ENCODE measurements at places on chromosomes 3 and 15. TPM values are rescaled to one million over a fixed set of nuclear protein-coding genes. Genes with fewer than 3 reads are reported as not detected.

DNA sequence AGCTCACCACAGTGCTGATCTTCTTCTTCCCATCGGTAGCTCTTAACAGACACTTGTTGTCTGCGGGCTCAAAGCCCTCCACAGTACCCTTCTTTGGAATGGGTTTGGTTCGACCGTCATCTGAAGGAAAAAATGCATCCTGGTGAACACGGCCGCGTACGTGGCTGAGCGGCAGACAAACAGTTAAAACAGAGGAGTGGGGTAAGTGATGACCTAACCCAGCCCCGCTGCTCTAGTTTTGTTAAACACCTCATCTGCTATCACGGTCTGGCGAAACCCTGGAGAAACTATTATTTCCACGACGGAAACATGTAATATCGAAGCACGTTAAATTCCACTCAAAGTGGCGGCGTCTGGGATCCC is 725 bp downstream of the SRP14 start:
- DNase-seq = no peak
- peaks cover 29% of the 10 kb centered on the region for H3K36me3 ChIP-seq
- peak overlapping the region; percentile 98 for H3K4me3 ChIP-seq
- H3K27ac ChIP-seq = peak overlapping the region; percentile 99
- H3K4me1 ChIP-seq = peaks cover 56% of the 10 kb centered on the region

- no peak overlapping the region for H3K27ac ChIP-seq
- peaks cover 7% of the 10 kb centered on the region for H3K27me3 ChIP-seq
- H3K4me3 ChIP-seq = no peak overlapping the region
- DNase-seq = no peak
- H3K36me3 ChIP-seq = peaks cover 7% of the 10 kb centered on the region
Observed at GRCh38 chr15:87672309-87673288, 583.9 kb downstream of the NTRK3 start.

DNA sequence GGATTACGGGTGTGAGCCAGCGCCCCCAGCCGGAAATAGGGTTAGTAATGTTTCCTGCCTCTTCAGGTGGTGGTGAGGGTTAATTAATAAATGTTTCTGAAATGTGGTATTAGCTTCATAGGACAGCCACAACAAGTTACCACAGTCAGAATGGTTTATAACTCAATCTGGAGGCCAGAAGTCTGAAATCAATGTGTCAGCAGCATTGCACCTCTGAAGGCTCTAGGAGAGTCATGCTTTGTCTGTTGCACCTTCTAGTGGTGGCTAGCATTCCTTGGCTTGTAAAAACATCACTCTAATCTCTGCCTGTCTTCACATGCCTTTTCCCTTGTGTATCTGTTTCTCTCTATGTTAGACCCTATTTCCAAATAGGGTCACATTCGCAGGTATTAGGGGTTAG is 7.8 kb upstream of the RPSA start:
- H3K4me3 ChIP-seq = no peak overlapping the region
- no peaks in the 10 kb centered on the region for H3K27me3 ChIP-seq
- H3K36me3 ChIP-seq = peaks cover 23% of the 10 kb centered on the region
- peaks cover 8% of the 10 kb centered on the region for H3K4me1 ChIP-seq

DNA sequence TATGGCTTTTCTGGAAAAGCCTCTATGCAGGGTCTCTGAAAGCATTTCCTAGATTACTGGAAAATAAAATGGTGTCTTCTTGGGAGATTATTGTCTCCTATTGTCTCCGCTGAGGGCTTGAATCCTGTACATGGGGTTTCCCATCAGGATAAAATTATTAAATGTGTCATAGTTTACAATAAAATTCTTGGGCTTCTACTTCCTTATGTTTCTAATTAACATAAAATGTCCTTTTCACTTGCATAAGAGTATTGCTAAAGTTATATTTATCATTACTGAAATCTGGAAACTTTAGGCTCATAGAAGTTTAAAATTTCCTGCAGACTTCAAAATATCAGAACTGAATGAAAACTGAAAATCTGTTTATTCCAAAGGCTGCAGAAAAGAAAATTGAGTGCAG is 595.5 kb upstream of the AGTR1 start:
- H3K27me3 ChIP-seq = no peaks in the 10 kb centered on the region
- H3K36me3 ChIP-seq = no peaks in the 10 kb centered on the region
- H3K4me3 ChIP-seq = no peak overlapping the region
- no peaks in the 10 kb centered on the region for H3K4me1 ChIP-seq
- no peak for DNase-seq

DNA sequence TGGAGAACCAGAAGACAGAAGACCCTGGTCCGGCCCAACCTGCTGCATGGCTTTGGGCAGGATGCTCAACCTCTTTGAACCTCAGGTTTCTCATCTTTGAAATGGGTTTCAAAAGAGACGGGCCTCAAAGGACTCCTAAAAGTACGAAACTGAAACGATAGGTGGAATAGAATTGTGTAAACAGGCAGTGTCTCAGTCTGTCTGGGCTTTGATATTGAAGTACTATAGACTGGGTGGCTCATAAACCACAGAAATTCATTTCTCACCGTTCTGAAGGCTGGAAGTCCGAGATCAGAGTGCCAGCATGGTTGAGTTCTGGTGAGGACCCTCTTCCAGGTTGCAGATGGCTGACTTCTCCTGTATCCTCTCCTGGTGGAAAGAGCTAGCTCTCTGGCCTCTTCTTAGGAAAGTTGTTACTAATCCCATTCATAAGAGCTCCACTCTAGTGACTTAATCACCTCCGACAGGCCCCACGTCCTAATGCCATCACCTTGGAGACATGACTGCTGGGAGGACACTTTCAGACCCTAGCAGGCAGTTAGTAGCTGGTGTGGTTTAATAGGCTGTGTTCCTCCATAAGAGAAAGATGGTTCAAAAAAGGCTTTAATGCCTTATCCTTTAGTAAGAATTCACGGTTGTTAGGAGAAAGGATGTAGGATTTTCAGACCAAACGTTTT is 35.7 kb downstream of the SSUH2 start:
- H3K27ac ChIP-seq = no peak overlapping the region
- no peaks in the 10 kb centered on the region for H3K4me1 ChIP-seq
- H3K4me3 ChIP-seq = no peak overlapping the region
- DNase-seq = no peak

DNA sequence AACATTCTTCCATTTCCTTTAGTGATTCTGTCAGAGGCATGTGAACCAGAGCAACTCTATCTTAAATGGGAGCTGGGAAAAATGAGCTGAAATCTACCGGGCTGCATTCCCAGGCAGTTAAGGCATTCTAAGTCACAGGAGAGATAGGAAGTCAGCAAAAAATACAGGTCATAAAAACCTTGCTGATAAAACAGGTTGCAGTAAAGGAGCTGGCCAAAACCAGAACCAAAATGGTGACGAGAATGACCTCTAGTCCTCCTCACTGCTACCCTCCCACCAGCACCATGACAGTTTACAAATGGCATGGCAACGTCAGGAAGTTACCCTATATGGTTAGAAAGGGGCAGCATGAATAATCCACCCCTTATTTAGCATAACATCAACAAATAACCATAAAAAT is 66.4 kb downstream of the B3GALNT1 start:
- no peaks in the 10 kb centered on the region for H3K36me3 ChIP-seq
- no peak overlapping the region for H3K4me3 ChIP-seq
- H3K27ac ChIP-seq = no peak overlapping the region
- H3K4me1 ChIP-seq = peaks cover 18% of the 10 kb centered on the region

- H3K4me1 ChIP-seq = peaks cover 2% of the 10 kb centered on the region
- H3K36me3 ChIP-seq = no peaks in the 10 kb centered on the region
- no peak overlapping the region for H3K27ac ChIP-seq
- no peak overlapping the region for H3K4me3 ChIP-seq
Observed at GRCh38 chr3:9721700-9722060, 9.9 kb upstream of the BRPF1 start.

Gene CYP8B1
- total RNA-seq = not detected

Gene DRD3
- not detected for total RNA-seq

Gene SST
- not detected for total RNA-seq

- H3K4me3 ChIP-seq = no peak overlapping the region
- H3K27me3 ChIP-seq = peaks cover 8% of the 10 kb centered on the region
- H3K36me3 ChIP-seq = no peaks in the 10 kb centered on the region
Observed at GRCh38 chr3:176964661-176965060, 232.6 kb downstream of the TBL1XR1 start.

DNA sequence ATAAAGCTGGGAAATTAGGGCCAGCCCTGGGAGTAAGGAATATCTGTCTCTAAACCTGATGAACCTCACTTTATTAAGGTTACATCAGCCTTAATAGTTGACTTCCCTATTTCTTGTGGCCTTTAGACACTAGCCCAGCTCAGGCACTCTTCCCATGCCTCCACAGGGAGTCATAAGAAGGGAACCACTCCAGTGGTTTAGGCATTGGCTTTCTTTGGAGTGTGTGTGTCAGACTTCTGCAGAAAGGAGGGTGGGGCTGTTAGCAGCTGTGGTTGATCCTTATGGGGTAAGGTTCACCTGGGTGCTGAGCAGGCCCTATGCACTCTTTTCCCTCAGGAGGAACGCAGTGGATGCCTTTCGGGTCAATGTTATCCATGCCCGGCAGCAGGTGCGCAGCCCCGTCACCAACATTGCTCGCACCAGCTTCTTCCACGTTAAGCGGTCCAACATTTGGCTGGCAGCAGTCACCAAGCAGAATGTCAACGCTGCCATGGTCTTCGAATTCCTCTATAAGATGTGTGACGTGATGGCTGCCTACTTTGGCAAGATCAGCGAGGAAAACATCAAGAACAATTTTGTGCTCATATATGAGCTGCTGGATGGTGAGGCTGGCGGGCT is 4.0 kb downstream of the AP2M1 start:
- no peak overlapping the region for H3K27ac ChIP-seq
- no peak for DNase-seq
- H3K4me1 ChIP-seq = peaks cover 30% of the 10 kb centered on the region
- H3K27me3 ChIP-seq = no peaks in the 10 kb centered on the region
- H3K4me3 ChIP-seq = no peak overlapping the region

DNA sequence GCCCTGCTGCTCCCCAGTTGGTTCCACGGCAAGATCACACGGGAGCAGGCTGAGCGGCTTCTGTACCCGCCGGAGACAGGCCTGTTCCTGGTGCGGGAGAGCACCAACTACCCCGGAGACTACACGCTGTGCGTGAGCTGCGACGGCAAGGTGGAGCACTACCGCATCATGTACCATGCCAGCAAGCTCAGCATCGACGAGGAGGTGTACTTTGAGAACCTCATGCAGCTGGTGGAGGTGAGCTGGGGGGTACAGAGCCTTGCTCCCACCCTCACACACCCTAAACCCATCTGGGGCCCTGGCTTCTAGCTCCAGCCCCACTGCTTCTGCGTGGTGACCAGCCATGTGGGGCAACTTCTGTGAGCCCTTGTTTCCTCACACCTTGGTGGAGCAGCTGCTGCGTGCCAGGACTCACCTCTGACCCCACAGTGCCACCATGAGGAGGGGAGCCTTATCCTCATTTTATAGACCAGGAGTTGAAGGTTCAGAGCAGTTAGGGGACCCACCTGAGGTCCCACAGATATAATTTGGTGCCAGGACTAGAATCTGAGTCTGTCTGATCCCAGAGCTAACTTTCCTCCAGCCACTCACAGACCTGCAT is 13.3 kb upstream of the LMAN1L start:
- H3K4me3 ChIP-seq = no peak overlapping the region
- DNase-seq = no peak
- peaks cover 51% of the 10 kb centered on the region for H3K4me1 ChIP-seq
- peak overlapping the region; percentile 70 for H3K27ac ChIP-seq
- H3K27me3 ChIP-seq = no peaks in the 10 kb centered on the region

- peaks cover 6% of the 10 kb centered on the region for H3K36me3 ChIP-seq
- no peak for DNase-seq
- H3K4me1 ChIP-seq = peaks cover 42% of the 10 kb centered on the region
Observed at GRCh38 chr15:90552162-90552928, 22.6 kb downstream of the CRTC3 start.

DNA sequence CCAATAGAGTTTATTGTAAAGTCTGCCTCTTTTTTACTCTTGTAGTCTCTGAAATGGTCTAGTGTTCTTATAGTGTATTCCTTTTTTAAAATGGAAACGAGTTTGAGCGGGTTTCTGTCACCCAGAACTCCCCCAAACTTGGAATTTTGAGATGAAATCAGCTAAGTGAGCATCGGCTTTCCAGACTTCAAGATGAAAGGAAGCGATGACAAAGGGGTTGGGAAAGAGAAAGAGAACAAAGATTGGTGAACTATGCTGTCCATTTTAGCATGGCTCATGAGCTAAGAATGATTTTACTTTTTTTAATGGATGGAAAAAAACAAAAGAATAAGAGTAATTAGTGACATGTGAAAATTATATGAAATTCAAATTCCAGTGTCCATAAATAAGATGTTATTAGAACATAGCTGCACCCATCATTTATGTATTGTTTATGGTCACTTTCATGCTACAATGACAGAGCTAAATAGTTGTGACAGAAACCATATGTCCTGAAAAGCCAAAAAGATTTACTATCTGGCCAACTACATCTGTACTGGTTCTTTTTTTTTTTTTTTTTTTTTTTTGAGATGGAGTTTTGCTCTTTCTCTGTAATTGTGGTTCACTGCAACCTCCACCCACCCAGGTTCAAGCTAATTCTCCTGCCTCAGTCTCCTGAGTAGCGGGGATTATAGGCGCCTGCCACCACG is 52.7 kb upstream of the PDZRN3 start:
- H3K36me3 ChIP-seq = no peaks in the 10 kb centered on the region
- no peak overlapping the region for H3K27ac ChIP-seq
- no peaks in the 10 kb centered on the region for H3K27me3 ChIP-seq
- DNase-seq = no peak
- H3K4me1 ChIP-seq = no peaks in the 10 kb centered on the region

DNA sequence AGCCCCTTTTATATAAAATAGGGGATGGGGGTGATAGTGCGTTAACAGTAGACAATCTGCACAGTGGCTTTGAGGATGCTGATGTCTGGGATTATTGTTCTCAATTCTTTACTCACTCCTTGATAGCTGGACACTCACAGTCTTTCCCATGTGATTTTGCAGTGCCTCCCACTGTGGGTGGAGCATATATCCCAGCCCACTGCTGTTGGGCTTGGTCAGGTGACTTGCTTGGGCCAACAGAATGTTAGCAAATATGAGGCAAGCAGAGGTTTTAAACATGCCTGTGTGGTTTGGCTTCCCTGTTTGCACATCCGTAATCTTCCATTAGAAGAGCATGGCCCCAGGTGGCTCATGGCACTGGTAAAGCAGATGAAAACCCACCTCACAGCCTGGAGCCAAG is 46.5 kb downstream of the CPA3 start:
- no peaks in the 10 kb centered on the region for H3K4me1 ChIP-seq
- H3K4me3 ChIP-seq = no peak overlapping the region
- H3K27me3 ChIP-seq = peaks cover 13% of the 10 kb centered on the region
- no peak for DNase-seq
- no peaks in the 10 kb centered on the region for H3K36me3 ChIP-seq

Gene RETNLB
- not detected for total RNA-seq

DNA sequence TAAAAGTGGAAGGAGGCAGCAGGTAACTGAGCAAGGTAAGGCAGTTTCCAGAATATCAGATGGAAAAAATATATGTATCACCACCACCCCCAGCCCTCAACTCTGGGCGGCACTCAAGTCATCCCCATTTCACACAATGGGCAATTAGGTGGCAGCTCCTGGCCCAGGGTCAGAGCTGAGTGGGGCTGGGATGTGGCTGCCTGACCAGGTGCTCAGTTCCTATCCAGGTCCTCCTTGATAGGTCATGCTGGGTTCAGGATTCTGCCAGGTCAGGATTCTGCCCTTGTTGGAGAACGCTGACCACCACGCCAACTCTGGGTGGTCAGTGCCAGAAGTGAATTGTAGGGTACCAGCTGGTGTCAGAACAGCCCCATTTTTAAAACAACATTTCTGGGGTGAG is 29.5 kb downstream of the RAB6B start:
- no peak for DNase-seq
- H3K36me3 ChIP-seq = no peaks in the 10 kb centered on the region
- H3K4me3 ChIP-seq = no peak overlapping the region
- no peaks in the 10 kb centered on the region for H3K4me1 ChIP-seq

- peaks cover 24% of the 10 kb centered on the region for H3K27me3 ChIP-seq
- H3K27ac ChIP-seq = peak overlapping the region; percentile 97
- peak overlapping the region; percentile 82 for H3K4me3 ChIP-seq
Observed at GRCh38 chr3:72977060-72977808, 19.4 kb upstream of the PPP4R2 start.
